ENCODE measurements at places on chromosomes 5 and 9.

GRCh38 chr5:168315416-168316138 is 24.1 kb downstream of the WWC1 start:
- no peak for DNase-seq

DNA sequence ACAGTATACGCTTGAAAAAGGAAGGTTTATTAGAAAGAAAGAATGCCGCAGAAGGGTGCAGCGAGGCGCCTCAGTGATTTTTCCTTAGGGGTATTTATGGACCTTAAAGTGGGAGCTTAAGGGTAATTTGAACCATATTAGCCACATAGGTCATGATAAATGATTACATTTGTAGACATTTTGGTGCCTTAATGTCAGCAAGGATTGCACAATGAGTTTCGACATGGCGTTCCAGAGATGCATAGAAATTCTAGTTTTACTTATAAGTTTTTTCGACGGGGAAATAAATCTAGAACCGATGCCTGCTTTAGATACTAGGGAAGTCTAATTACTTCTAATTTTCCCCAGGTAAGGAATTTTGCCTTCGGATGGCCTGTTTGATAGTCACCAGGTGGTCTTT is 20.7 kb upstream of the PANK3 start:
- no peak for DNase-seq

DNA sequence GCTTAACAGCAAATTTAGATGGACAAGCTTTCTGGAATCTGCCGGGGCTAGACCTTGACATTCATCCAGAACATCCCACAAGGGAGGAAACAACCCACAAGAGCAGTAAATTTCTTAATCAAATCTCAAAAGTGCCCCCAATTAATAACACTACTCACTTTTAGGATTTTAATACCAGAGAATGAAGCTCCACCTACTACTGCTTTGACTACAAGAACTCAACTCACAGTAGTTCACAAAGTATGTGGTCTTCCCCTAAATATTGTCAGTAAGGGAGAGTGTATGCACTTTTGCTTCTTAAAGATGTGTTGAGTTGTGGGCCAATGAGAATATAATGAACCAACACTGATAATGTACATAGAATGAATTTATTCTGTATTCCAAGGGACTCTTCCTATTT is 94.7 kb downstream of the EBF1 start:
- DNase-seq, result no peak

- no peak for DNase-seq
Measured at GRCh38 chr9:107675351-107676259, 186.0 kb upstream of the KLF4 start.

- no peak for DNase-seq
Measured at GRCh38 chr9:79164406-79164805, 407.4 kb upstream of the TLE4 start.

GRCh38 chr5:24232041-24232440 is 412.7 kb downstream of the CDH10 start:
- DNase-seq, result no peak

Measured in stimulated activated CD8-positive, alpha-beta memory T cell treated with anti-CD3 and anti-CD28 coated beads, Interleukin-12 subunit alpha, Interleukin-12 subunit beta, amount 100 ng/mL, for 1 hour (primary cell).